ENCODE measurements at places on chromosomes 4 and X. TPM values are rescaled to one million over a fixed set of nuclear protein-coding genes. Genes with fewer than 3 reads are reported as not detected.

Gene CTAG1B
- total RNA-seq = 20.3 TPM

Gene ATP6AP2
- total RNA-seq = 76.4 TPM

Gene CXCL3
- total RNA-seq = 0.68 TPM

Gene CSAG3
- total RNA-seq = 6.0 TPM

Gene TCP11X2
- 7.2 TPM for total RNA-seq

DNA sequence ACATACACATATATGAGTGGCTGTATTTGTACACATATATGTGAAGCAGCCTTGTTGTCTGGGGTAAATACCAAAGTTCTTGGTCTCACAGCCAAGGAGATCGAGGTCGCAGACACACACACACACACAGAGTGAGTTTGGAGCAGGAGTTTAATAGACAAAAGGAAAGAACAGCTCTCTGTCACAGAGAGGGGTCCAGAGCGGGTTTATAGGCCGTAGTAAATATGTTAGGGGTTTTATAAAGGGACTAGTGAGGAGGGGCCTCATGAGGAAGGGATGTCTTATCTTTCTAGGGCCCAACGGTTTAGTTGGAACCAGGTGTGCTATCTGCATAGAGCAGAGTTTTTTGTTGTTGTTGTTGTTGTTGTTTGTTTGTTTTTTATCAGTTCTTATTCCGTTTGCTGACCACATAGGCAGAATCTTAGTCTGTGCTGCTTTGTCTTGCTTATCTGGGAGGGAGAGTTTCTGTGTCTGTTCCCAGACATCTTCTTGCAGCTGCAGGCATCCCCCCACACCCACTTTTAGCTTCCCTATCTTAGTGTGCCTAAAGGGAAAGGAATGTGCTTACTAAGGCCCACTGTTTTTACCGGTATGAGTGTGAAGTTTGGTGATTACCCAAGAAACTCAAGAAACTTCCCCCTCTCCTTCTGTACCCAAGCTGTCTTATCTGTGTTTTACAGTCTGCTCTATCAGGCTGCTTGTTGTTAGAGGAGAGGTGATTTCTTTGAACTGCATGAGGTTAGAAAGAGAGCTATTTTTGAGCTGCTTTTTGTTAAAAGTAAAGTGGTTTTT is 91.9 kb downstream of the TENT5D start:
- no peaks in the 10 kb centered on the region for H3K4me1 ChIP-seq
- H3K4me3 ChIP-seq = no peak overlapping the region
- no peaks in the 10 kb centered on the region for H3K36me3 ChIP-seq
- no peaks in the 10 kb centered on the region for H3K27me3 ChIP-seq
- peak overlapping the region; percentile 44 for H3K27ac ChIP-seq

- H3K4me3 ChIP-seq = no peak overlapping the region
- H3K36me3 ChIP-seq = no peaks in the 10 kb centered on the region
- no peaks in the 10 kb centered on the region for H3K4me1 ChIP-seq
- DNase-seq = no peak
Observed at GRCh38 chr4:4460759-4461158, 73.9 kb downstream of the NSG1 start.

DNA sequence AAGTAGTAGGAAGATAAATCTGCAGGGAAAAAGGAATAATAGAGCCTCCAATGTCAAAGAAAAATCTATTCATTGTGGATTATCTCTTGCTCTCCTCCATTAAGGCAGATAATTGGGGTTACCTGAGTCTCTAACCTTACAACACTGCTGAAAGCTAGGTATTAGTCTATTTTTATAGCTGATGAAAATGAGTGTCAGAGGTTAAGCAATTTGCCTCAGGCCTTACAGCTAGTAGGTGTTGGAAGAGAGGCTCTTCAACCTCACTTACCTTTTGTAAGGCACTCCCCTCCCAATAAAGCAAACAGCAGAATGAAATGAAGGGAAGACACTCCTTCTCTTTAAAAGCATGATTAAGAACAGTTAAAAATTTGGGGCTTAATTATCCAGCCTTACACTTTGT is 45.4 kb upstream of the GAB1 start:
- peaks cover 9% of the 10 kb centered on the region for H3K4me1 ChIP-seq
- no peak overlapping the region for H3K27ac ChIP-seq
- no peak for DNase-seq
- no peak overlapping the region for H3K4me3 ChIP-seq
- H3K27me3 ChIP-seq = no peaks in the 10 kb centered on the region

GRCh38 chr4:52012651-52013050 is 7.5 kb downstream of the LRRC66 start:
- H3K36me3 ChIP-seq = no peaks in the 10 kb centered on the region
- H3K27me3 ChIP-seq = no peaks in the 10 kb centered on the region
- no peak overlapping the region for H3K4me3 ChIP-seq
- no peaks in the 10 kb centered on the region for H3K4me1 ChIP-seq
- no peak for DNase-seq

DNA sequence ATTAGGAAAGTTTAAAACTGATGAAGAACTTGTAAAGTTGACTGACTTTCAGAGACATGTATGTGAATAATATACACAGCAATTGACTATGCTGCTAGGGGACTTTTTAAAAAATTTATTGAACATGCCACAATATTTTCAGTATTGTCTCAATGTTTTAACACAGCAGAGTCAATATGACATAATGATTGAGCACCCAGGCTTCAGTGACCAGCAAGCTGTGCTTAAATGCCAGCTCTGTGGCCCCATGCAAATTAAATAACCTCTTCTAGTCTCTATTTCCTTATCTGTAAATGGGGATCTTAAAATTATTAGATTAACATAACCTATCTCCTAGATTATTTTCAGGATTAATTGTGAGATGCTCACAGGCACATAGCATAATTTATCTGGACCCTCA is 56.8 kb upstream of the TXK start:
- no peak overlapping the region for H3K4me3 ChIP-seq
- H3K4me1 ChIP-seq = no peaks in the 10 kb centered on the region
- no peak overlapping the region for H3K27ac ChIP-seq
- no peaks in the 10 kb centered on the region for H3K27me3 ChIP-seq
- no peak for DNase-seq

DNA sequence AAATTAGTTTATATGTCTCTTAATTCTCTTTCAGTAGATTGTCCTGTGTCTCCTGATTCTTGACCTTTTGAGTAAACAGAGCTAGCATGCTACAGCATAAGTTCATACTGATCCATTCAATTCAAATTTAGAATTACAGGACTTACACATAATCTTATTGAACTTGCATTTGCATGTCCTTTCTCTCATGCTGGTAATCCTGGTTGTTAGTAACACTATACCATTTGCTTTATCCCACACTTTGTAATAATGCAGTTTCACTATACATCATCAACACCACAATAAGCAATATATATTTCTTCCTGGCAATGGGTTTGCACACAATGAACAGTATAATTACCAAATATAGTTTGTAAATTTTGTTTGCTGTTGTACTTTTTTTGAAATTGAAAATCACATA is 937.2 kb upstream of the GRID2 start:
- no peak for DNase-seq
- H3K36me3 ChIP-seq = no peaks in the 10 kb centered on the region
- H3K27ac ChIP-seq = no peak overlapping the region
- no peaks in the 10 kb centered on the region for H3K27me3 ChIP-seq

- no peak for DNase-seq
- no peaks in the 10 kb centered on the region for H3K27me3 ChIP-seq
- H3K4me3 ChIP-seq = no peak overlapping the region
- no peaks in the 10 kb centered on the region for H3K36me3 ChIP-seq
- H3K4me1 ChIP-seq = peaks cover 9% of the 10 kb centered on the region
Observed at GRCh38 chr4:151792995-151793394, 32.2 kb upstream of the GATB start.

DNA sequence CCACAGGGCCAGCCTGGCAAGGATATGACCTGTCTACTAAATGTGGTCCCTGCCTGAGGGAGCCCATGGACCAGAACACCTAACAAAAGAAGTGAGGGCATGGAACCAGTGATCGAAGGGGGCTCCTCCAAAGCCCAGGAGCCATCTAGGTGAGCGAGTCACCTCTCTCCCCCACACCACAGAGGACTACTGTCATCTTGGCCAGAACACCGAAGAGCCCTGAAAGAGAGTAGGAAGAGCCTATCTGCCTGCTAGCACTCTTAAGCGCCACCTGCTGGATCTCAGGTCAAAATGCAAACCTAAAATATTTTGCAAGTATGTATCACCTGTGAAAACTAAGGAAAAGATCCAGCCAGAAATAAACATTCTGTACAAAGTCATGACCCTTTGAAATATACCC is 137.9 kb upstream of the ZXDB start:
- H3K4me3 ChIP-seq = no peak overlapping the region
- H3K36me3 ChIP-seq = no peaks in the 10 kb centered on the region
- H3K27me3 ChIP-seq = no peaks in the 10 kb centered on the region
- H3K4me1 ChIP-seq = no peaks in the 10 kb centered on the region
- H3K27ac ChIP-seq = no peak overlapping the region

- no peaks in the 10 kb centered on the region for H3K4me1 ChIP-seq
- no peaks in the 10 kb centered on the region for H3K27me3 ChIP-seq
- H3K27ac ChIP-seq = no peak overlapping the region
- H3K4me3 ChIP-seq = no peak overlapping the region
- DNase-seq = no peak
Observed at GRCh38 chr4:125021189-125021588, 293.6 kb upstream of the FAT4 start.
